CD4-positive, alpha-beta memory T cell (primary cell): ENCODE measurements at places on chromosomes 3 and 15.

- DNase-seq, result no peak
Measured at GRCh38 chr3:126358038-126358815, 1.0 kb upstream of the KLF15 start.

GRCh38 chr15:41824062-41824745 is 3.7 kb upstream of the JMJD7 start:
- DNase-seq, result no peak

- DNase-seq, result no peak
Measured at GRCh38 chr3:10950476-10951294, 41.9 kb upstream of the SLC6A1 start.

DNA sequence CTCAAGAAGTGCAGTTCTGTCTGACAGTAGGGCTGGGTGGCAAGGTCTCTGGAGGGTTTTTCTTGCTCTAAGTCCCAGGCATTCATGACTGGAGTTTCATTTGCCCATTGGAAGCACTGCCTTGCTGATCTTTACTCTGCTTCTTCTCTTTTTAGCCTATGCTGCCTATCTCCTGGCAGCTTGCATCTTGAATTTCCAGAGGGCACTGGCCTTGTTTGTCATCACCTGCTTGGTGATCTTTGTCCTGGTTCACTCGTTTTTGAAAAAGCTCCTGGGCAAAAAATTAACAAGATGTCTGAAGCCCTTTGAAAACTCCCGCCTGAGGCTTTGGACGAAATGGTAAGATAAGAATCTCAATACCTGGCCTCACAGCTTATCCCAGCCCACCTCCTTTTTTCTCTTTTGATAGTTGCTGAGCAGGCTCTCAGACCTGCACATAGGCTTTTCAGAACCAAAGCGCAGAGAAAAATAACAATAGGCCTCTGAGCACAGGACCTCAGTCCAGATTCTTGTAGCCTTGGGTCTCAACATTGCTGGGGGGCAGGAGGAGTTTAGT is 10.9 kb downstream of the SLC28A2 start:
- DNase-seq, result no peak

DNA sequence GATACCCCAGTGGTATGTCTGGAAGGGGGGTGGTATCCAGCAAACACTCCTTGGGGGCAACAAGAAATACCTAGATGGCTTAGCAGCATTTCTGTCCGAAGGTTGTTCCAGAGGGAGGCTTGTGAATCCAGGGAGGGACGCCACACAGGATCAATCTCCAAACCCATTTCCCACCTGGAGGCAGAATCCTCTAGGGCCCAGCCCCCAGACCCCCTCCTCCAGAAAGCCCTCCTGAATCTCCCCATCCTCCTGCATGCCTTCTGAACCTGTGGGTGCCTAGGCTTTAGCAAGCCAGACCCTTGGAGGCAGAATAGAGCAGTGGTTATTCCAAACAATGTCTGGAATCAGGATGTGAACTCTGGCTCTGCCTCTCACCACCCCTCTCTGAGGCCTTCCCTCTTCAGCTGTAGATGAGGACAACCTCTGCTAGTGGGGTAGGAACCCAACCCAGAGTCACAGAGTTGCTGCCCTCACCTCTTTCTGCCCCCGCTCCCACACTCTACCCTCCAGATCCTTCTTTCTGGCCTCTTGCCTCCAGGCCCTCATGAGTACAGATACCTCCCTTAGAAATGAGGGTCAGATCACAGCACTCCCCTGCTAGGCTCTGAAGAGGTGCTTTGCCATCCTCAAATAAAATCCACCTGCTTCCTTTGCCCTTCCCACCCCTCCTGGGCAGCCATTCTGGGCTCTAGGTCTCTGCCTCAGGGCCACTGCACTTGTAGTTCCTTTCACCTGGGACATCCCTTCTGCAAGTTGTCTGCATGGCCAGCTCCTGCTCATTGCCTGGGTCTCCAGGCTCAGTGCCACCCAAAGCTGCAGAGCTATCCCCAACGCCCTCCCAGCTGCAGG is 8.1 kb downstream of the CISH start:
- DNase-seq, result peak; percentile 35

- no peak for DNase-seq
Measured at GRCh38 chr3:137930976-137931375, 79.0 kb upstream of the CLDN18 start.

GRCh38 chr3:52054661-52055511 is 1.5 kb downstream of the DUSP7 start:
- DNase-seq, result peak; percentile 23

DNA sequence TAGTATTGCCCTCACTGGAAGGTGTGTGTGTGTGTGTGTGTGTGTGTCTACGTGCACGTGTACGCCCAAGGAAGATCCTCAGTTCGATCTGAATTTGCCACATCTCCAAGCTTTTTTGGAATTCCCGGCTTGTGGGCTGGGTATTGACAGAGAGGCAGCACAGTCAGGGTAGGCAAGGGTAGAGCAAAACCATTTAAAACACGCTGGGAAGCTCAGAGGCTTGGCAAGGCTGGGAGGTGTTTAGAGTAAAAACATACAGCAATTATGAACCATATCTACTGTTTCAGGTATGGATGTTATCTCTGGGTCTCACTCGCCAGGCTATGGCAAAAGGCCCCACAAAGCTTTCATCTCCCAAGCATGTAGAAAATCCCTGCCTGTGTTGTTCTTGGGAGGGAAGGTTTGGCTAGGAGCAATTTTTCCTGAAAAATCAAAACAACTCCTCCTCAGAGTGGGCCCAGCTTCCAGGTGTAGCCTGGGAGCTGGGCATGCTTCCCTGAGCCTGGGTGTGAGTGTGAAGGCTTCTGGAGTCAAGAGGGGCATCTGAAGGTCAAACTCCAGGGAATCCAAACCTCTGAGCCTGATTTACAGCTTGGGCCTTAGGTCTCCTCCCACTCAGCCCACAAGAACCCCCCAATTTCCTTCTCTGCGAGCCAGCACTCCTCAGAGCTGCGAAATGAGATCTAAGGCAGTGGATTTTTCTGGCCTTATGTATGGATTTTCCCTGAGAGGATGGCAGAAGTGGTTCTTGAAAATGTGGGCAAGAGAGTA is 244.8 kb upstream of the TPRG1 start:
- DNase-seq, result no peak

GRCh38 chr15:25437777-25438600 is 835 bp downstream of the UBE3A start:
- peak; percentile 39 for DNase-seq

DNA sequence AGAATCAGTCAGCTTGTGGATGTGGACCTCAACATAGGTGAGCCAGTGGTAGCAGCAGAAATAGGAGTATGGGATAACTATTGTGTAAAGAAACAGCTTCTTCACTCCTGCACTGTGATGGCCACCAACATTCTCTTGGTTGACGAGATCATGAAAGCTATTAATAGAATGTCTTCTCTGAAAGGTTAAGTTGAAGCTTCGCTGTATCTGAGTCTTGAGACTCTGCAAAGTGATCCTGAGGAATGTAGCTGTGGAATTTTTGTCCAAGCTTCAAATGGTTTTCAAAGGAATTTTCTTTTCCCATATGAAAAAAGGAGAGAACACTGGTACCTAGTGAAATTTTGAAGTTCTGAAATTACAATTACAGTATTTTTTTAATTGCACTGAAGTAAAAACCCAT is 146.3 kb downstream of the GMNC start:
- no peak for DNase-seq

- DNase-seq, result no peak
Measured at GRCh38 chr3:98600412-98601095, 7.1 kb upstream of the CPOX start.

DNA sequence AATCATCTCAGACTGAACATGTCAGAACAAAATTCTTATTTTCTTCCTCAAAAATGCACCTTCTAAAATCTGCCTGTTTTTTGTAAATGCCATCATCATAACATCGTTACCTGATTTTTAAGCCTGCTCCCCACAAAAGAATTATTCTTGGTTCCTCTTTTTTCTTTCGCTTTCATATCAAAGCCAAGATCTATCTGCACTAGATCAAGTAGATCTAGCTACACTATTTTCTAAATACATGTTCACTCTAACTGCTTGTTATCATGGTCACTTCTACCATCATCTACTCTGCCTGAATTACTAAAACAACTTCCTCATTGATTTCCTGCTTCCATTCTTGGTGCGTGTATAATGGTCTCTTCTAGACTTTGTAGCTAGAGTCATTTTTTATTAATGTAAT is 217.7 kb downstream of the ARPP21 start:
- no peak for DNase-seq

GRCh38 chr3:151107177-151107576 is 21.7 kb downstream of the MED12L start:
- no peak for DNase-seq

- DNase-seq, result no peak
Measured at GRCh38 chr3:8954938-8955763, 8.1 kb downstream of the RAD18 start.

- no peak for DNase-seq
Measured at GRCh38 chr3:174094669-174095068, 697.1 kb downstream of the NLGN1 start.

DNA sequence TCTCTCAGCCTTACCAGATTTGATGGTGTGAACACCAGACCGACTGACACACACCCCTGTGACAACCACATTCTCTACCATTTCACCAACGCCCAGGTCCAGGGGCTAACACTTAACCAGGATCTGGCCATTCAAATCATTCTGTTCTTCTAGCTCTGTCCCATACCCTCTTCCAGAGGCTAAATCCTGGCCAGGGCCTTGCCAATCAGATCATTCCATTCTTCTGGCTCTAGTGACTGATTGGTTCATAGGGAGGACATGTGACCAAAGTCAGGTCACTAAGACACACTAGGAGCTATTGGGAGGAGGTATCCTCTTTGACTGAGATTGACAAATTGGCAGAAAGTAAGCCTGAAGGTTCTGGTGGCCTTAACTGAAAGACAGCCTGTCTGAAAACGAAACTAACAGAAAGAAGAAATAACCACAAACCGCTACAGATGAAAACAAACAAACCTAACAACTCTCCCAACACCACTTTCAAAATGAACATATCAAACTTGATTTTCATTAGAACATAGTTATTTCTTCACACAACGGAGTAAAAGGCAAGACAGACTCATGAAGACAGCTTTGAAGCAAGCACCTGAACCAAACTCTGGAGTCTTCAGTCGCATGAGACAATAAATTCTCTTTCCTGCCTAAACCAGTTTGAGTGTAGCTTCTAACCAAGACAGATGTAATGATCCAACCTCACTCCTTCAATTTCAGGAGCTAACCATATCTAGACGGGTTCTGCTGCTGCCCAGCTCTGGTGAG is 68.5 kb downstream of the TRANK1 start:
- peak; percentile 74 for DNase-seq

GRCh38 chr3:100120012-100120411 is 5.7 kb upstream of the FILIP1L start:
- DNase-seq, result no peak

- DNase-seq, result no peak
Measured at GRCh38 chr15:100508641-100509300, 20.0 kb downstream of the CERS3 start.

GRCh38 chr15:74983725-74984231 is 11.6 kb upstream of the SCAMP5 start:
- DNase-seq, result no peak
